GM12891 (cell line): ENCODE measurements at places on chromosomes 4 and X.

DNA sequence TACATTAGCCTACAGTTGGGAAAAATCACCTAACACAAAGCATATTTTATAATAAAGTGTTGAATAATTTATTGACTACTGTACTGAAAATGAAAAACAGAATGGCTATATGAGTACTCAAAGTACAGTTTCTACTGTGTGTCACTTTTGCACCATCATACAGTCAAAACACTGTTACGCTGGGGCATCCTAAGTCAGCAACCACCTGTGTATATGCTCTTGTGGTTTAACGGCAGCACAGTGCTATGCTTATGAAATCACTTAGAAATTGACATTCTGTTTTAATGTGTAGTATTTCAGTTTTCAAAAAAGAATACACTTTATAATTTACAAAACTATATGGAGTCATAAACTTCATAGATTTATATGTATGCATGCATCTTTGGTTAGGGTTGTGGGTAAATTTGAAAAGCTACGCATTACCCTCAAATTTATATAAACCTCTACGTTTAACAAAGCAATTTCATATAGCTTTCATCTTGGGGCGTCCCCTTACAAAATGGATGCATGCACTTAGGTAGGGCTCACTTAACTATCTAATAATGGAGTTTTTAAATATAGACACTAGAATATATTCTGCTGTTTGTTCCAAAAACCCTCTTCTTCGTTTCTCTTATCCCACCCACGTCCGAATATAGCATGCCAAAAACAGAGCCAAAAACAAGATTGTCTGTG, 690 bp upstream of the NEIL3 start:
- no peak for DNase-seq

DNA sequence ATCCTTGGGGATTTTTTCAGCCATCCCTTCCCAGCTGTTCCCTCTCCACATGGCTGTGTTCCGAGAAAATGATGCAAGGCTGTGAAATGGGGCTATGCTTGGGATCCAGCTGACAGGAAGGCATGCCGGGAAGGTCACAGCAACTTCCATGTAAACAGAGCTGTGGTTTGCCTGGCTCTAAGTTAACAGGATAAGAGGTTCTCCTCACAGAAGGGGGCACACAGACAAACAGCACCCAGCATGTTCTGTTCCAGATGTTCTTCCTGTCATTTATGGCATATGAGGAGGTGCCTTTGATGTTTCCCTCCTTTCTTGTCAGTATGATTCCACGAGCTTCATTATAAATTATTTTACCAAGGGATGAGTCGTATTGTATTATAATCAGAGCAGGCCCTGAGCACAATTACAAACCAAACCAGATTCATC, 220.7 kb downstream of the ANTXR2 start:
- DNase-seq = no peak

- DNase-seq = no peak
Observed at GRCh38 chr4:42498040-42498439, 100.8 kb downstream of the SHISA3 start.

- DNase-seq = no peak
Observed at GRCh38 chr4:127335073-127335620, 297.6 kb upstream of the INTU start.

DNA sequence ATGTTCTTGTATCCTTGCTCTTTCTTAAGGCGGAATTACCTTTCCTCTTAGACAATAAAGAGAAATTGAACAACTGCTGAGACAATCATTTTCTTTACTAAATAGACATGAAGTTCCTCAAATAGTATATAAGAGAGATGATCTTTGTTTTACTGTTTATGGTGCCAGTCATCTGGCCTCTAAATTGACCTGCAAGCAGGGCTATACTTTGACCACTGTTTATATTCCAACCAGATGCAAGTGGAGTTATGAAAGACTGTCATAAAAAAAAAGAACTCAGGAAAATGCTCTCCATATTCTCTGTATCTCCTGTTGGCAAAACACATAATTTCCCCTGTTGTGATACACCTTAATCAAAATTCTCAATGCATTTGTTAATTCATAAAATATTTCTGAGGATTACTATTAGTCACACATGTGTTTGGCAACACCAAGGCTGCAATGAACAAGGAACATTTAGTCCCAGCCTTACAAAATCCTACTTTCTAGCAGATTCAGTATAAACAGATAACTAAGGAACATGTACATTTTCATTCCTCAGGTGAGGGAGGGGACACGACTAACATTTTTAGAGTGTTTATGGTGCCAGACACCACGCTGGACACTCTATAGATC, 562.3 kb downstream of the KCNIP4 start:
- no peak for DNase-seq

- DNase-seq = no peak
Observed at GRCh38 chr4:89152972-89153371, 41.6 kb downstream of the TIGD2 start.

DNA sequence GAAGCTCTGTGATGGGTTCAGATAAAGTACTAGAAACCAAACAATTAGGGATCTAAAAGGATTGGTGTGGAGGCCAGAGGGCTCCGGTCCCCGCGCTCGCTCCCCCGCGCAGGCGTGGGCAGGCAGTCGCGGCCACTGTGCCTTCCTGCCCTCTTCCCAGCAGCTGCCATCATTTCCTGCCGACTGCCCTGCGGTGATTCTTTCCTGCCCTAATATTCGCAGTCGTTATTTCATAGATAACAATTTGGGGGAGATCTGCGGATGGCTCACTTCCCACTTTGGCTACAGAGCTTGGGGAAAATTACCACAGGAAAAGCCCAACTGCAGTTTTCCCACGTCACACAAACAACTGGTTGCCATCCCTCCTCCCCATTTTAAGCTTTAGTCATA, 2.2 kb downstream of the GRIA2 start:
- no peak for DNase-seq

DNA sequence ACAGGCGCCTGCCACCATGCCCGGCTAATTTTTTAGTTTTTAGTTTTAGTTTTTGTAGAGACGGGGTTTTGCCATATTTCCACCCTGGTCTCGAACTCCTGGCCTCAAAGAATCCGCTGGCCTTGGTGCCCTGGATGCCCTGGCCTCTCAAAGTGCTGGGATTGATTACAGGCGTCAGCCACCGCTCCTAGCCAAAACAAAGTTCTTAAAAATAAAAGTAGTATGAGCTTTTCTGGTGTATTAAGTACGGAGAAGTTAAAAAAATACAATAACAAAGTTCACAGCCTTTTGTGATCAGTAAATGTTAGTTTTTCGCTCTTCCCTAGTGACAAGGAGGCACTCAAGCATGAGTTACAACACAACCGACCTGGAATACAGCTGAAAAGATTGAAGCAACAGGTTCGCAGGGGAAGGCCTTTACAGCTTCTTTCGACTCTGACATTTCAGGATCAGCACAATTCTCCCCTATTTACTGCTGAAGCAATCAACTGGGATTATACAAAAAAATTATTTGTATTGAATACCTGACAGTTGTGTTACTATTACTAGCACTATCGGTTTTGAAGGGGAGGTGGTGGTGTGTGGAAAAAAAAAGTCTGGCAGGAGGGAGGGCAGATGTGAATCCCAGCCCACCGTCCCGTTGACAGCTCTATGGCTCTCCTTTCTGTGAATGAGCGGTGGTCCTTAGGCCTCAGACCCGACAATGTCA, 893 bp upstream of the METAP1 start:
- no peak for DNase-seq

GRCh38 chrX:69539437-69539836, 35.3 kb downstream of the NALF2 start:
- peak; percentile 18 for DNase-seq
